ENCODE measurements at places on chromosomes 1 and 21.
A peak's percentile ranks its signal among the peaks of the same experiment; 100 is the strongest.

- no peak for DNase-seq
Observed at GRCh38 chr1:46480959-46481646, 8.5 kb upstream of the DMBX1 start.

- DNase-seq, result no peak
Observed at GRCh38 chr1:99177465-99177864, 86.8 kb upstream of the PLPPR4 start.

DNA sequence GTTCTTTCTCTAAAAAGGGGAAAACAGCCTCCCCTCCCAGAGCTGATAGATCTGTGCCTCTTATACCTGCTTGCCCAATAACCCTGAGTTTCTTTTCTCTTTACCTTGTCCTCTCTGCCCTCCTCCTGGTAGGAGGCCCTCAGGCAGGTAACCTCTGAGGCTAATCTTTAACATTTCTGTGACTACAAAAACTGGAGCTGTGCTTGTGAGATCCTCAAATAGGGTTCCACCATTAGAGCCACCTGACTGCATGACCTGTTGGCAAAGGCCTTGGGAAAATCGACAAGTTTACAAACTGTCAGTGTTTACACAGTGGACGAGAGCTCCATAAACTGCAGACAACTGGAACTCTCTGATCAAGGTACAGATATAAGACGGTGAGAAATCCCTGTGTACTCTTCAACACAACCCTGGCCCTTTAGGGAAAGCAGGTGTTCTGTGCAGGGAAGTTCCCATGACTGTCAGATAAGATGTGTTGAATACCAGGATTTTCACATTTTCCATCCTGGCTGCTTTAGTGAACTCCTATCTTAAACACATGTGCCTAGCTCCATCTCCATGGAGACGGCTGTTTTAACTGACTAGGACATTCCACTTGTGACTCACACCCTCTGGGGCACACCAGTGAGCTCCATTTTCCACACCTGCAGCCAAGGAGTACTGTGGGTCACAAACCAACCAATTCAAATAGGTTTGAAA is 38.3 kb downstream of the ECE1 start:
- peak; percentile 84 for DNase-seq

DNA sequence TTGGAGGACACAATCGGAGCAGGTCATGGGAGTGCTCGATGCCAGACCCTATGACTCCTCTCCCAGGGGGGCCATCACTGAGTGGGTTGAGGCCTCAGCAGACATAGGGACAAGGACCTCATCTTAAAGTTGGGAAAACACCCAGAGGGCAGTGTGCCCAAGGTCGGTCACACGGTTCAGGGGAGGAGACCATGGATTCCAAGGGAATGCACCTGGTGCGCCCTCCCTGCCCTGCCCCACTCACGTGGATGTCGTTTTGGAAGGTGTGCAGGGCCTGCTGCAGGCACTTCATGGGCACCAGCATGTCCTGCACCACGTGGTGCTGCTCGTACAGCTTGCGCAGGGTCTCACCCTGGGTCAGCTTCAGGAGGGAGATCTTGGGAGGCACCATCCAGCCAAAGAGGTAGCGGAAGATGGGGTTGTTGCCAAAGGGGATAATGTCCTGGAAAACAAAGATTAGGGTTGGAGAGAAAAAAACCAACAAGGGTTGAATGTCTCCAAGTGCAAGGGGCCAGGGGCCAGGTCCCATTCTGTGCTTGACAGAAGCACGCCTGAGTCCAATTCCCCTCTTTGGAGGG is 33.1 kb downstream of the DHCR24 start:
- no peak for DNase-seq

DNA sequence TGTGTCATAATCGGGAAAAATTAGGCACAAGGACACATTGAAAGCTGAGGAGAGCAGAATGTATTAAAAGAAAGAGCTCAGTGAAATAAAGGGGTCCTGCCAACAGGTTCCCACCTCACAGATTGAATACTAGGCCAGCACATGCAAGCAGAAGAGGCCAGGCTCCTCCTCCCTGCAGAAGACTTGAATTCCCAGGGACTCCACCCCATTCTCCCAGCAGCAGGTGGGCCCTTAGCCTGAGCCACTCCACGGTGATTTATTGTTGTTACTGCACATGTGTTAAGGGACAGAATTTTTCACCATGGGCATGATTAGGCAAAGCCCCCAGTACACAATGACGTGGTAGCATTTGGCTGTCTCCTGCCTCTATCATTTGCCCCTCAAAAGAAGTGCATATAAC is 1844.7 kb downstream of the NCAM2 start:
- DNase-seq, result no peak

GRCh38 chr1:168442931-168443330 is 100.9 kb downstream of the XCL2 start:
- no peak for DNase-seq

- DNase-seq, result peak; percentile 36
Observed at GRCh38 chr1:225425201-225425786, 2.5 kb downstream of the LBR start.

GRCh38 chr1:67614511-67614934 is 70.5 kb upstream of the GADD45A start:
- no peak for DNase-seq

GRCh38 chr1:92934395-92935378 is 26.6 kb downstream of the DIPK1A start:
- DNase-seq, result peak; percentile 20

DNA sequence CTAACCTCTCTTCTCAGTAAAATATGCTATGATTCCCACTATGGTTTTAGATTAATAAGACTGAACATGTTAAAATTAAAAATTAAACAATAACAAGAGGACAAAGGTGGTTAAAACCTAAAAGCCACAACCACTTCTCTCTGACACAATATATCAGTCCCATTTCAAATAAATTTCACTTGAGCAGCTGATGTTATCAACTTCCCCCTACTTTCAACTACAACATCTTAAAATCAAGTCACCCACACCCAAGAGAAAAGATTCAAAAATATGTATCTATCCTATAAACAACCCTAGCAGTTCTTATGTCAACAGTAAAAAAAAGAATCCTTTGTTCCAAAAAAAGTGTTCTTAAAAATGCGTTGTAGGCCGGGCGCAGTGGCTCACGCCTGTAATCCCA is 7.5 kb downstream of the PUM1 start:
- DNase-seq, result no peak

DNA sequence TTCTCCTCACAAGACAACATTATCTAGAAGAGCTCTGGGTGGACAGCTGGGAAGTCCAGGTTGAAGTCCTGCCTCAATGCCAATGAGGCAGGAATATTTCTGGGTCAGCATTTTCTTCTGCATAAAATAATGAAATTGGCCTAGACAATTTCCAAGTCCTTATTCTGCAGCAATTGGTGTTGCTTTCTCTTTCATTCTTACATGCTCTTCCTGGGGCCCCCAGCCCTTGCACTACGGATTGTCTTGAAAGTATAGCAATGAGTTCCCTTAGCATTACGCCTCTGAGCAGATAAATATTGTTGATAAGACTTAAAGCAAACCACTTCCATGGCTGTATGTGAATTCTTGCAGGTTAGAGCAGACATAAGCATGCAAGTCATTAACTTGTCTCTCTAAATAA is 188.5 kb downstream of the TGFBR3 start:
- no peak for DNase-seq

GRCh38 chr1:207076181-207076955 is 12.3 kb upstream of the C4BPB start:
- no peak for DNase-seq

GRCh38 chr1:218367118-218367517 is 22.0 kb downstream of the TGFB2 start:
- no peak for DNase-seq

DNA sequence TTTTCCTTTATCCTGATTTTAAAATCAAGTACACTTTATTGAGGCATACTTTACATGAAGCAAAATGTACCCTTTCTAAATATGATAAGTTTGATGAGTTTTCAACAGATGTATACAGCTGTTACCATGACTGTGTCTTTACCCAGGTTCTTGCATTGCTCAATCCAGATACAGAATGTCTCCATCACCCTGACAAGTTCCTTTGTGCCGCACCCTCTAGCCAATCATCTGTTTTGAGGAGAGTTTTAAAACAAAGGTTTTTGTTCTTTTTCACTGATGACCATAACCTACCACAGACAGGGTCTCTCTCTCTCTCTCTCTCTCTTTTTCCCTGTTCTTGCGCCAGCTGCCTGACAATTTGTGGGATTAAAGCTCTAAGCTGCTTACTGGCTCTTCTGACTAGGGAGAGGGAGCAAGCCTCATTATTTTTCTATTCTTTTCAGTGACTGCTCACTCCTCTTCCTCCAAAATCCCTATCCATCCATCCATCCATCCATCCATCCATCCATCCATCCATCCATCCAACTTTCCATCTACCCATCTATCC is 1.2 kb upstream of the KCNE1 start:
- DNase-seq, result no peak

DNA sequence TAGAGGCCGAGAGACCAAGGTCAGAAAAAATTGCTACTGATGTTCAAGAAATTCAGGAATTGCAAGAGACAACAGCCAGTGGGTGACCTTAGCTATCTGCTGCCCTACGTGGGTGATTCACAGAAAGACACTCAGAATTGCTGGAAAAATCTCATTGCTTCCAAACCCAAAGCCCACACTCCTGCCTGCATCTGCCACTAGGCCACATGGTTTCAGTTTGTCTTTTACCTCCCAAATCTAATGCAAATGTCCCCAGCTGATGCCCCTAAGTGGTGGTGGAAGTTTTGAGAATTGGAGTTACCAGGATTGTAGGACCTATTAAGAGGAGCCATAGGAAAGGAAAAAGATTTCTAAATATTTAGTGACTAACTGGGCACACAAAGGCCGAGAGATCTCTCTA is 341.5 kb upstream of the CHRM3 start:
- DNase-seq, result no peak

GRCh38 chr1:67948151-67949080 is 102.0 kb downstream of the DIRAS3 start:
- DNase-seq, result peak; percentile 58

DNA sequence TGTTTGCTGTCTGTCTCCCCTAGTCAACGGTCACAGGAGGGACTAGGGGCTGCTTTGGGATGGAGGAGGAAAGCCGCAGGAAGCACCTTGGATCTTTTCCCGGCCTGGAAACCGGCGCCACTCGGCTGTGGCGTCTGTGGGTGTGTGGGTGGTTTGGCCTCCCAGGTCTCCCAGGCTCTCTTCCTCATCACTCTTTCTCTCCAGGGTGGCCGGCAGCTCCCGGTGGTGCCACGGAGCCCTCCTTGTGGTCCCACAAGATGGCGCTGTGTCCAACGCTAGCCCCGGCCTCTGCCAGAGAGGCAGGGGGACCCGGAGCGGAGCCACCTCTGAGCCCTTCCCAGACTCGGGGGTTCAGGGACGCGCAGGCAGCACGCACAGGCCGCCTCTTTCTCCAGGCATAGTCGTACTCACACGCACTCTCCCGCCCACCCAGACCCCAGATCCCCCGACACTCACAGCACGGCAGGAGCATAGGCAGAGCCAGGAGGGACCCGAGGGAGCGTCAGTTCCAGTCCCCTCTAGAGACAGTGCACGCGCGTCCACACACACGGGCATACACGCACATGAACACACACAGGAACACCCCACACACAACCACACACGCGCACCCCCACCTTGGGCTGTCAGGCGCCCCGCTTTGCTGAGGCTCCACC is 31.2 kb downstream of the CDCP2 start:
- peak; percentile 89 for DNase-seq
